ENCODE measurements at places on chromosomes 13 and 19.
A peak's percentile ranks its signal among the peaks of the same experiment; 100 is the strongest.

- DNase-seq, result peak; percentile 90
Observed at GRCh38 chr19:11142528-11143171, 12.9 kb downstream of the SPC24 start.

GRCh38 chr13:41655997-41656396 is 198.6 kb downstream of the RGCC start:
- DNase-seq, result no peak

- no peak for DNase-seq
Observed at GRCh38 chr13:48265217-48265815, 32.3 kb downstream of the ITM2B start.

GRCh38 chr13:24274452-24275021 is 34.8 kb upstream of the C1QTNF9 start:
- no peak for DNase-seq

GRCh38 chr13:87147076-87147475 is 524.1 kb upstream of the SLITRK5 start:
- DNase-seq, result no peak

DNA sequence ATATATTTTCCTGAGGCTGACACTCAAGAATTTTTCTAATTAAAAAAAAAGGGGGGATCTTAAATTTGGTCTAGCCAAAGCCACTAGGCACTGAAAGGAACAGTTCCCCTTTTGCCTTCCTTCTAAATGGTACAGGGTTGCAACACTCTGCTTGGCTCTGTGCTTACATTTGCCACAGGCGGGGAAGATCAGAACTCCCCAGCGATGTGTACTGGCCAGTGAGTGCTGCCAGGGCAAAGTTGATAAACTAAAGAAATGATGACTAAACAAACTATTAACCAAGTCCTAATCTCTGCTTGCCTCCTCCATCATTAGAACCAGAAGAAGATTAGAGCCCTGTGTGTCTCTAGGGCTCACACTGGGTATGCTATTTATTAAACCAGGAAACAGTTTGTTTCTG is 75.3 kb upstream of the SCEL start:
- DNase-seq, result no peak

DNA sequence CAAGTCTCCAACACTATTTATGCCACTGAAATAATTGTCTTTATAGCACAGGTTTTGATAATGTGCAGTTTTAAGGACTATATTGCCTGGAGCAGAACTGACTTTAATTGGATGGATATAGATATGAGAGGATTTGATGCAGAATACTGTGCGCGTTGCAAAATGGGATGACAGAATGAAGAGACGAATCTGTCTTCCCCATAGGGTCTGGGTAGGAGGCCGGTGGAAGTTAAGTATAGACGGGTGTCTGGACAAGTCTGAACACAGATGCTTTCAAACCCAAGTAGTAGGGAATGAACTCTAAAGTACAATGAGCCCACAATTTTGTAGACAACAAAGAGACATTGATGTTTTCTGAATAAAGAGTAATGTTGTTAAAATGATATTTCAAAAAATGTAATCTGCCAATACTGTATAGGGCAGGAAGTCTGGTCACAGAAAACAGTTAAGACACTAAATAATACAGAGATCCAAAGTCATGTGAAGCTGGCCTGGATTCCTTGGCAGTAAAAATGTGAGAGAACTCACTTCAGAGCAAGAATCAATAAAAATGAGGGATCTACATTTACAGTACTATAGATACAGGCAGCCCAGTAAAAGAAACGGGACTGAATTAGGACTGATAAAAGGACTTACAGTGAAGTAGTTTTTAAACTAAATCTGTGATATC is 125.5 kb downstream of the ENOX1 start:
- DNase-seq, result no peak

GRCh38 chr13:33262594-33262993 is 23.0 kb downstream of the STARD13 start:
- no peak for DNase-seq

DNA sequence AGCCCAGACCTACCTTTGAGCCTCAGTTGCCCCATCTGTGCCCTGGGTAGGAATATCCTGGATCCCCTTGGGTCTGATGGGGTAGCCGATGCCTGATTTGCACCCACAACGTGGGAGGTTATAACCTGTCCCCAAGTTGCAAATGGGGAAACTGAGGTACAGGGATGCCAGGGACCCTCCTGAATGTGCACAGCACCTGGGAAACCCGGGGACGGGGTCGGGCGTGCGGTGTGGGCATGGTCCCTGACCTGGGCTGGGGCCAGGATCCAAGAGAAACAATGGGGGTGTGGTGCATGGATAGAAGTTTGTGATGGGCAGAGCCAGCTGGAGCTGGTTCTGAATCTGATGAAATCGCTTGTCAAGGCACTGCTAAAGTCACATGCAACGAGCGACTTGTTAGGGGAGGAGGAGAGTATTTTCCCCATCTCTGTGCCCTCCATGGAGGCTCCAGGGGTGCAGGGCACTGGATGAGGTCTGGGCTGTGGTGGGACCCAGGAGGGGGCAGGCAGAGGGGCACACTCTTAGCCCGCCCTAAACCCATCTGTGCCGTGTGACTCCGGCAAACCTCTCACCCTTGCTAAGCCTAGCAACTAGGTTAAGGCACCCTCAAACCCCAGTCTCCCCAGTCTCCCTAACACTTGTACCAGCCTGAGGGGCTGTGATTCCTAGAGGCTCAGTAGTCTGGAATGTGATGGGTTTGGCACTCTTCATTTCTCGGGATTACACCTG is 749 bp downstream of the GDF15 start:
- DNase-seq, result no peak

GRCh38 chr19:43504426-43505185 is at the start of gene PHLDB3:
TSS of gene PHLDB3 (minus strand) at chr19:43504746. CDS start at chr19:43504118, 628 bp downstream.
- no peak for DNase-seq

DNA sequence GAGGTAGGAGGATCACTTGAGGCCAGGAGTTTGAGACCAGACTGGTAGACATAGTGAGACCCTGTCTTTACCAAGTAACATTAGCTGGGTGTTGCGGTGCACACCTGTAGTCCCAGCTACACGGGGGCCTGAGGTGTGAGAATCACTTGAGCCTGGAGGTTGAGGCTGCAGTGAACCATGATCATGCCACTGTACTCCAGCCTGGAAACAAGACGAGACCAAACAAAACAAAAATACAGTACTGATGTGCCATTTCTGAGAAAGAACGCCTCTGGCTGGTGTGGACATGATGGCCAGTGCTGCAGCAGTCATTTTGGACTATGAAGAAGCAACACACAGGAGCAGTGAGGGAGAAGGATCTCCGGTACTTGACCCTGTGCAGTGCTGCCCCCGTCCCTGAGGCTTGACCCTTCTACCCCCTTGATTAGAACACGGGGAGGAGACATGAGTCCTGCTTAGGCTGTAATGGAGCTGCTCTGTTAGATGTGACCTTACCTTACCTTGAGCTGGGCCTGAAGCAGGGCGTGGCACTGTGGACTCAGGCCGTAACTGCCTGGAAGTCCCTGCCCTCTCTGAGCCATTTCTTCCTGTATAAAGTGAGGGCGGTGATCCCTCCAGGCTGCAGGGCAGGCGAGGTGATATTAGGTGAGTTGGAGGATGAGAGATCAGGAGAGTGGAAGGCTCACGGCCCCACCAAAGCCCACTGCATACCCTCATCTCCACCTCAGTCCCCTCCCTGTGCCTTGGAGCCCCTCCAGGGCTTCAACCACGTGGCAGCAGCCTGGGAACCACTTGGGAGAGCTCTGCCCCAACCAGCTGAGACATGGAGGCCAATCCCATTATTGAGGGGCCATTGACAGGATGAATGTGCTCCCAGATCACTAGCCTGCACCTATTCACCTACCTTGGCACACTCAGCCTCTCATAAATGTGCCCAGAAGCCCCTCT is 5.9 kb downstream of the RPL18A start:
- no peak for DNase-seq

DNA sequence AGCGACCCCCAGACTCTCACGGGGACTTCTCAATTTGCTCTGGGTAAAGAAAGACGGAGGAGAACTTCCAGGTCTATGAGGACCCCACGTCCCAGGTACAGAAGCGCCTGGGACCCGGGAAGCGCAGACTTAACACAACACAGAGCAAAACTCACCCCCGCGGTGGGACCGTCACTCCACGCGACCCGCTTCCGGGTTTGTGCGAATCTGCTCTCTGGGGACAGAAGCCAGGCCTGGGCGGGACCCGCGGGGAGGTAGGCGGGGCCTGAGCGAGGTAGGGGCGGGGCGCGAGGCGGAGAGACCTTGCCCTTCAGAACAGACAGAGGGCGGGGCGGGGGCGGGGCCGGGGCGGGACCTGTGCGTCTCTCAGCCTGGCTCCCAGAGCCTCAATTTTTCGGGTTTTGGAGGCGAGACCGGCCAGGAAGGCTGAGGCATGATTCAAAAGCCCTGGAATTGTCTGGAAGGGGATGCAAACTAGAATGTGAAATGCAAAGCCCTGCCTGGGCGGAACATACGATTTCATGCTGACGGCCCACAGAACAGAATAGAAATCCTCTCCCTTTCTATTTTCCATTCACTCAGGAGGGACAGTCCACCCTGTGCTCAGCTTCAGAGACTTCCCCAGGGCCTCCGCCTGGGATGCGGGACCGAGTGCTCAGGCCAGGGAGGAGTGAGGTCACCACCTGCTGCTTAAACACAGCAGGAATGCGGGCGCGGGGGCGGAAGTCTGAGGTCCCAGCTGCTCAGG is 19.3 kb upstream of the ZNF888 start:
- DNase-seq, result no peak

GRCh38 chr19:45115809-45116615 is 23.0 kb downstream of the PPP1R37 start:
- DNase-seq, result no peak

DNA sequence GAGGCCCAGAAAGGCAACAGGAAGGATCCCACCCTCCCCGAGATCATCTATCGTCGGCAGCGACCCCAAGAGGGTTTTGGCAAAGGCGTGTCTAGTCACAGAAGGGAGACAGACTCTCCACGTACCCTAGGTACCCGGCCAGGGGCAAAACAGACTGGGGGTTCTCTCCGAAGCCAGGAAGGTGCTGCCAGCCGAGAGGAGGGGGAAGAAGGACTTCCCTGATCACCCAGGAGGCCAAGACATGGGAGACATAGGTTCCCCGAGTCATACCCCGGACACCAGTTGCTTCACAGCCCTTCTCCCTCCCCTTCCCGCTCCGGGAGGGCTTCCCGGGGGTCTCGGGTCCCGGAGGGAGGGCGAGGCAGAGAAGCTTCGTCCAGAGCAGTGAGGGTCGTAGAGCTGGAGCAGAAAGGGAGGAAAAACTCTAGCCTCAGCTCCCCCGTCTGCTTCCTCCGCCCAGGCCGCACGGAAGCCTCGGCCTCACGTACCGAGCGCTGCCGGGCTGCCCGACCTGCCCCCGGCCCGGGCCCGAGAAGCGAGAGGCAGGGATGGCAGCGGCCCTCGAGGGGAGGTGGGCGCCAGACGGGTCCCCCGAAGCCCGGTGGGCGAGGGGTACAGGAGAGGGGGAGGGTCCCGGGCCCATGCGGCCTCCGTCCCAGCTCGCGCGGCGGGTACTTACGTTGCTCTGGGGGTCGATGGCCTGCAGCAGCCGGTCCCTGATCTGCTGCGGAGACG is 644 bp downstream of the MED26 start:
- DNase-seq, result no peak

- DNase-seq, result no peak
Observed at GRCh38 chr13:95256091-95256490, 45.2 kb downstream of the ABCC4 start.

DNA sequence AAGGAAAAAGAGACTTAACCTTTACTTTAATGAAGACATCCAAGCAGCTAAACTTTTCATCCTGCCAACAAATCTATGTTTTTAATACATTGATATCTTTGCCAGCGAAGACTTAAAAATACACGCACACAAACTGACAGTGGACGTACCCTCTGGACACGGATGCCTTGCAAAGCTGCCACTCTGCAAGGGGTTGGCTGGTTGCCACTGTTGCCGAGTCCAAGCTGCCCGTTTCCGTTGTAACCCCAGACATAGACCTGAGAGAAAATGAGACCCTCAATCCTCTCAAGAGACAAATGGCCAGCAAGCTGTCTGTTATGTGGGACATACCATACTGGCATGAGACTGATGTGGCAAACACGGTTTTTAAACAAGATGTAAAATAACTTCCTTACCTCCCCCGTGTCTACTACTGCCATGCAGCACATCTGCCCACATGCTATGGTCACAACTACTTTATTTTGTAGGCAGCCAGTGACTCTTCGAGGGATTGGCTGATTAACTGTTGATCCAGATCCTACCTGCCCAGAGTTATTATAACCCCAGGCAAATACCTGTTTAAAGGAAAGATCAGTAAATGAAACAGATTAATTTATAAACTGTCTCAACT is 21.2 kb downstream of the RCBTB2 start:
- no peak for DNase-seq

DNA sequence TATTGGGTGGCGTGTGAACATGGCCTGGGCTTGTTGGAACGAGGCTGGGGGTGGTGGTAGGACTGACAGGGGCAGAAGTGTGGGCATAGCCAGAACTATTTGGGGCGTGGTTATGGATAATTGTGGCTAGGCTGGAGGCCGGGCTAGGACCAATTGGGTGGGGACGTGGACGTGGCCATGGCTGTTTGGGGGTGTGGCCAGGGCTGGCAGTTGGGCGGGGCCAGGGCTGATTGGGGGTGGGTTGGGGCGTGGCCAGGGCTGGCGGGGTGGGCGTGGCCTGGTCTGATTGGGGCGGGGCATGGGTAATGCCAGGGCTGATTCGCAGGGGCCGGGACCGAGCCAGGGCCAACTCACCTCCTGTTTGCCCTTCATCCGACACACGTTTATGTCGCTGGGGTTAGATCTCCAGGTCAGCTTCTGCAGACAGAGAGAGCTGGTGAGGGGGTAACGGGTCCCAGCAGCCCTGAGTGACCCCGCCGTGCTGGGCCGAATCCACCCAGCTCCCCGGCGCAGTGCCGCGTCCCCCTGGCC is 2.8 kb downstream of the SEMA6B start:
- no peak for DNase-seq

- no peak for DNase-seq
Observed at GRCh38 chr19:3669947-3670795, 30.1 kb downstream of the PIP5K1C start.

DNA sequence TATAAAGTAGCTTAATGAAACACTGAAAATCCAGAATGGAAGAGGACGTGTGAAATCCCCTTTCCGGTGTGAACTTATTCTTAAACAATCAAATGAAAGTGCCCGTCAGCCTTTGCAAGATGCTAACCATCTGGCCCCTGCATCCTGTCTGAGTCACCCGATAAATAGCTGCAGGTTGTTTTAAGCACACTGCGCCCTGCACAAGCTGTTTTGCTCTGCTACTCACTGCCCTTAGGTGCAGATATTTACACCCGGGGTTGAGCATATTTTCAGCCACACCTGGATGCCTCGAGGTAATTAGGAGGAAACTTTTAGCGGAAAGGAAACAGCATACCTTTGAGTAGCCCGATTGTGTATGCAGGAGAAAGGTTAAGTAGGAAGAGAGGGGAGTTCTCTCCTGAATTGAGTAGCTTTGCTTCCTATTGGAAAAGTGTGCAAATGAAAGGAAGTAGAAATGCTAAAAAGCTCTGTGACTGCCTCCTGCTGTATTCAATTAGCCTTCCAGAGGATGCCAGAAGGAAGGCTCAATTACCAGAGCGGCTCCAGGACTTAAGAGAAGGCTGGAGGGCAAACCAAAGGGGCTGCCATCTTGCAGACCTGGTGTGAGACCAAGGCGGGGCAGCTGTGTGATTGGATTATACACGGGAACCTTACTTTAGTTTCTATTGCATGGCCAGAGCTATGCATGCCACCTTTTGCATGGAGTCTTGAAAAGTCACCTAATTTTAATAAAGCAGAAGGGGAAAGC is 42.5 kb downstream of the IRS2 start:
- DNase-seq, result no peak

- DNase-seq, result no peak
Observed at GRCh38 chr13:78193846-78194245, 275.2 kb upstream of the EDNRB start.
